ENCODE measurements at places on chromosomes 7 and 10.

DNA sequence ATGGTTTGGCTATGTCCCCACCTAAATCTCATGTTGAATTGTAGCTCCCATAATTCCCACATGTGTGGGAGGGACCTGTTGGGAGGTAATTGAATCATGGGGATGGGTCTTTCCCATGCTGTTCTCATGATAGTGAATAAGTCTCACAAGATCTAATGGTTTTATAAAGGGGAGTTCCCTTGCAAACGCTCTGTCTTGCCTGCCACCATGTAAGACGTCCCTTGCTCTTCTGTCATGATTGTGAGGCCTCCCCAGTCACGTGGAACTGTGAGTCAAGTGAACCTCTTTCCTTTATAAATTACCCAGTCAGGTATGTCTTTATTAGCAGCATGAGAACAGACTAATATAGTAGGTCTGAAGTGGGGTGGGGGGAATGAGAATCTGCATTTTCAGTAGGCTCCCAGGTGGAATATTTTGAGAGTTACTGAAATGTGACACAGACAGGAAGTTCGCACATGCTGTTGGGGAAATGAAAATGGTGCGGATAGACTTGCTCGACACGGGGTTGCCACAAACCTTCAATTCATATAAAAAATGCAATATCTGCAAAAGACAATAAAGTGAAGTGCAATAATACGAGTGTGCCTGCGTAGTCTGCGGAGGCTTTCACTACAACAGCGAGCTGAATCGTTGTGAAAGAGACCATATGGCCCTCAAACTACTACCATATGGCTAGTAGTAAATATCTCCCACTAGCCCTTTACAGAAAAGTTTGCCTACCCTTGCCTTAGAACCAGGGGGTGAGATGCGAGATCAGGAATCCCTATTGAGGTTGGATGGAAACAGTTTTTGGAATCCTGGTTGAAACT is 166.1 kb downstream of the GRK5 start:
- DNase-seq, result no peak

DNA sequence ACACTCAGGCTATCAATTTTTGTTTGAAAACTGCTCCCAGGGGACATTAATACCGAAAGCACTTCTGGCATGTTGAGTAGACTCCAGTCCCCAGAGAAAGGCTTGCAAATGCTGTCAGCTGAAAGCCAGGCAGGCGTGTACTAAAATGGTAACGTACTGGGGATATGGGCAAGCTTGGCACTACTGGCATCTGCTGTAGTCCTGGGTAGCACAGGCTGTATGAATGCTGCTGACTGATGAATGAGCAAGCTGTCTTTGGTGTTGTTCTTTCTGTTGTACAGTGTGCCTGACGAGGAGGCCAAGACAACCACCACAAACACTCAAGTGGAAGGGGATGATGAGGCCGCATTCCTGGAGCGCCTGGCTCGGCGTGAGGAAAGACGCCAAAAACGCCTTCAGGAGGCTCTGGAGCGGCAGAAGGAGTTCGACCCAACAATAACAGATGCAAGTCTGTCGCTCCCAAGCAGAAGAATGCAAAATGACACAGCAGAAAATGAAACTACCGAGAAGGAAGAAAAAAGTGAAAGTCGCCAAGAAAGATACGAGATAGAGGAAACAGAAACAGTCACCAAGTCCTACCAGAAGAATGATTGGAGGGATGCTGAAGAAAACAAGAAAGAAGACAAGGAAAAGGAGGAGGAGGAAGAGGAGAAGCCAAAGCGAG is 53.5 kb upstream of the AGBL3 start:
- DNase-seq, result peak; percentile 59

GRCh38 chr7:36011588-36011965 is 141.5 kb upstream of the EEPD1 start:
- no peak for DNase-seq

DNA sequence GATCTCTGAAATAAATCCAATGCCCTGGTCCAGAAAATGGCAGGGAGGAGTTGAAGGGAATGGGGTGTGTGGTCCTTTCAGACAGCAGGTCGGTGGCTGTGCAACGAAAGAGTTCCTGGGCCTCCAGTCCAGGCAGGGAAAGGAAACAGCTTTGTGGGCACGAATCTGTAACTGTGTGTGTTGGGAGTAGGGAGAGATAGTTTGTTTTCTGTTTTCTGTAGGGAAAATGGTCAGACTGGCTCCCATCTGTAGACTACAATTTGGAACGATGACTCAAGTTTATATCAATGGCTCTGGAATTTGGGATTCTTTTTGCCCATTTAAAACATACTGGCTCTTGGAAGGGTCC is 2.6 kb upstream of the HOXA9 start:
- no peak for DNase-seq

- DNase-seq, result no peak
These were observed 79.3 kb downstream of the JCAD start for GRCh38 chr10:29980084-29980483.

- DNase-seq, result no peak
These were observed 91.5 kb downstream of the CTTNBP2 start for GRCh38 chr7:117781707-117782106.
